HT-29 (cell line): ENCODE measurements at places on chromosomes 12 and 14.

DNA sequence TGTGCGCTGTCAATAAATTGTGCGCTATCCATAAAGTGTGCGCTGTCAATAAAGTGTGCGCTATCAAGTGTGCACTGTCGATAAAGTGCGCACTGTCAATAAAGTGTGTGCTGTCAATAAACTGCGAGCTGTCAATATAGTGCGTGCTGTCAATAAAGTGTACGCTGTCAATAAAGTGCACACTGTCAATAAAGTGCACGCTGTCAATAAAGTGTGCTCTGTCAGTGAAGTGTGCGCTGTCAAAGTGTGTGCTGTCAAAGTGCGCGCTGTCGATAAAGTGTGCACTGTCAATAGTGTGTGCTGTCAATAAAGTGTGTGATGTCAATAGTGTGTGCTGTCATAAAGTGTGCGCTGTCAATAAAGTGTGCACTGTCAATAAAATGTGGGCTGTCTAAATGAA, 2.9 kb upstream of the CHGA start:
- DNase-seq, result no peak

DNA sequence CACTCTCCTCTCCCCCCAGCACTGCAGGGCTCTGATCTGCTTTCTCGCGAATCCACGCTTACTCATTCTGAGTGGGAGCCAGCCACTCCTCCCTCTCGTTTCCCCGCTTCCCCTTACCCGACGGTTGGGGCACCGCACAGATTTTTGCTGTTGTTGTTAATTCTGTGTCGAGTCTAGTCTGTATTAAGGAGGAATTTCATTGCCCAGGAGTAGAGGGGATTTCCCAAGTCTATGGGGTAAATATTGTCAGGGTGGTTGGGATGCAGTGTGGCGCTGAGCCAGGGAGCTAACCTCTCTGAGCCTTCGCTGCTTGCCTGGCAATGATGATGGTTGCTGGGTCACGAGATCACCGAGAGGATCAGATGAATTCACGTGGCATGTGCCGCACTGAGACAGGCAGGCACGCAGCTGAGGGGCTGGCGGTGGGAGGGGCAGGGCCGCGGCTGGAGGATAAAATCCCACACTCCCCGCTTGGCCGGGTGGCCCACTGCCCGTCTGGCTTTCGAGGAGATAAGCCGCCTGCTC, 18.5 kb downstream of the NCOR2 start:
- no peak for DNase-seq

- DNase-seq, result no peak
Observed at GRCh38 chr12:117863002-117863709, 105.6 kb downstream of the KSR2 start.

GRCh38 chr14:85764822-85765221, 234.9 kb downstream of the FLRT2 start:
- DNase-seq, result no peak

DNA sequence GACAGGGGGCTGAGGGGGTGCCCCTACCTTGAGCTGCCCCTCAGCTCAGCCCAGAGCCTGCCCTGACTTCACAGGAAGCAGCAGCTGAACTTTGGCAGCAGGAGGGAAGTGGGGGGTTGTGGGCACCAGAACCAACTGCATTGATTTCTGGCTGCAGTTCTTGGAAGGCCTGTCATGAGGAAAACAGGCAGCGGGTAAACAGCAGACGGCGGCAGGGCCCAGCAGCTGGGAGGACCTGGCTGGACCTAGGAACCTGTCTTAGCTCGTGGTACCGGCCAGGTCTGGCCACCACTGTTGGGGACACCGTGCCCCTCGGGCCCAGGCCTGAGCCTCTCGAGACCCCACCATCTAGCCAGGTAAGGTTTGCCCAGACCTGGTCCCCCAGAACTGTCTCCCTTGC, 154.2 kb upstream of the MYL2 start:
- DNase-seq, result no peak

GRCh38 chr12:64688715-64689114, 70.5 kb downstream of the GNS start:
- DNase-seq, result no peak

GRCh38 chr12:63843254-63843720, 1.2 kb upstream of the SRGAP1 start:
- DNase-seq, result no peak
